ENCODE measurements at places on chromosomes 7 and 10.

GRCh38 chr7:142632271-142633134 lies 116.8 kb upstream of the PRSS1 start:
- peak; percentile 39 for DNase-seq

GRCh38 chr10:49404321-49404878 lies 8.5 kb upstream of the DRGX start:
- DNase-seq = no peak

- DNase-seq = no peak
Measured at GRCh38 chr7:55307123-55307916, 57.8 kb upstream of the LANCL2 start.

DNA sequence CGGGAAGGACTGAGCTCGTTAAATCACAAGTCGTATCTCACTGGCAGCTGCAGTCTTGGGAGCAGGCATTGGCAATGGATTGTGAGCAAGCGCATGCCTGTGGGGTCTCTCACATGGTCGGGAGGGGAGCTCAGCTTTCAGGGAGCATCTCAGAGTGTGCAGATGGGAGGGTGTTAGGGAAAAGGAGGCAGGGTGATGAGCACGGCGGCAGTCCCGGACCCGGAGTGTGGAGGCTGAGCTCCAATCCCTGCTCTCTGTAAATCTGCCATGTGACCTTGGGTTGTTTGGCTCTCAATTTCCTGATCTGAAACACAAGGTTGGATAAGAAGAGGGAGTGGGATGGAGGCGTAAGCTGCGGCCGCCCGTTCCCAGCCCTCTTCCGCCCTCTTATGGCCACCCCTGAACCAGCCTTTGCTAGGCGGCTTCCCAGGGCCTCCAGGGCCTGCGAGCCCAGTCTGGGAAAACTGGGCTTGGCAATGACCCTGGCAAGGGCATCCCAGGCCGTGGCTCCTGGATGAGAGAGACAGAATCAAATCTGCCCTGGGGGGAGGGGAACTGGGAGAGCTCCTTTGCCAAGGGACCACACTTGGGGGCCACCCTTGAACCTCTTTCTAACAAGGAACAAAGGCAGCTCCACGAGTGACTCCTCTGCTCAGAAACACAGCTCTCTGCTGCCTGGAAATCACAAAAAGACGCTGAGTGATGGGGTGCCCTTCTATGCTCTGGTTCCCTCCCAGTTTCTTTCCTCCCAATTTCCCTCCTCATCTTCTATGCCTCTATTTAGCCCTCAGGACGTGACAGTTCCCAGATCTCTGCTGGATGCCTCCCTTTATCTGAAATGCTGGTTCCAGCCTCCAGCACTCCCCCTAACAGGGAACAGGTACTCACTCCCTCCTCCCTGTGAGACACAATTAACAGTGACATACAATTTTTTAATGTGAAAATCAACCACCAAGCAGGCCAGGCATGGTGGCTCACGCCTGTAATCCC lies 41.7 kb upstream of the LOXL4 start:
- peak; percentile 81 for DNase-seq

- DNase-seq = no peak
Measured at GRCh38 chr7:26284995-26285632, 6.5 kb upstream of the SNX10 start.

DNA sequence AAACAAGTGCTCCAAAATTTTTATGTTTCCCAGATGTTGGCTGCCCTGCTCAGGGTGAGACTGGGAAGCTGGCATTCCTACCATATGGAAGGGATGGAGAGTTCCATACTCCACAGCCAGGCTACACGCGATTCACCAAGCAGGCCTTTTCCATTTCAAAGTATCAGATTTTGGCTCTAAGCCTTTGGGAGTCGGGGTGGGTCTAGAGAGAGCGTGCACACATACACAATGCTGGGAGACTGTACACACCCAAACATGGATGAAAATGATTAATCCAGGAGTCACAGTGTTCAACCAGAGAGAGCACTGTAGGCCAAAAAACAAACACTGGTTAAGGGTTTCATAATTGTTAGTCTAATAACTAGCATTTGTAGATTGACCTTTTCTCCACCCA lies 295.0 kb downstream of the BICC1 start:
- DNase-seq = no peak

- DNase-seq = peak; percentile 64
Measured at GRCh38 chr7:74002474-74003017, 25.4 kb upstream of the ELN start.

- no peak for DNase-seq
Measured at GRCh38 chr10:118511711-118512110, 83.7 kb downstream of the PRLHR start.

GRCh38 chr7:106255246-106255645 lies 29.5 kb downstream of the NAMPT start:
- DNase-seq = no peak

DNA sequence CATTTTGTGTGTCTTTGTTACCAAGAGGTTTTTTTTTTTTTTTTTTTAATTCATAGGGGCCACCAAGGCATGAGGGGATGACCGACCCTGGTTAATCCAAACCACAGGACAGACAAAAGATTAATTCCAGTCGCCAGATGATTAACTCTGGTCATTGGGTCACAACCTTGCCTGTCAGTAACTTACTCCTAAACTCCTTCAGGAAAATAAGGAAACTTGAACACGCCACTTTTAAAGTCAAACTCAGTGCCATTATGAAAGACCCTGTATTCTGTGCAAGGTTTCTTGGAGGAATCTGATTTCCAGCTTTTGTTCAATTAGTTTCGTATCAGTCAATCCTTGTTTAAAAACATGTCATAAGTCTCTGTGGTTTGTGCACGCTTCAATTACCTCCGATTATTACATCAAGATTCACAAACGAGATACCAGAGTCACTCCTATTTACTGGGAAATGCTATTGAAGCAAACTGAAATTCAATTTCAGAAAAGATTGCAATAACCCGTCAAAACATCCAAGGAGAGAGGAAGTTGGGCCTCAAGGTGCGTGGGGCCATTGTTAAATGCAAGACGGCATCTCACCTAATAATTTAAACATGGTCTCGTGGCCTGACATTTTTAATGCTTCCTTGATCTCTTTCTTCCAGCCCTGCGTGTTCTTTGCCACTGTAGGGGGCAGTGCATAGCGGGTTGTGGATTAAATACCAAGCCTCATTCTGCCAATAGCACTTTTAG lies 44.0 kb downstream of the NRP1 start:
- DNase-seq = no peak

DNA sequence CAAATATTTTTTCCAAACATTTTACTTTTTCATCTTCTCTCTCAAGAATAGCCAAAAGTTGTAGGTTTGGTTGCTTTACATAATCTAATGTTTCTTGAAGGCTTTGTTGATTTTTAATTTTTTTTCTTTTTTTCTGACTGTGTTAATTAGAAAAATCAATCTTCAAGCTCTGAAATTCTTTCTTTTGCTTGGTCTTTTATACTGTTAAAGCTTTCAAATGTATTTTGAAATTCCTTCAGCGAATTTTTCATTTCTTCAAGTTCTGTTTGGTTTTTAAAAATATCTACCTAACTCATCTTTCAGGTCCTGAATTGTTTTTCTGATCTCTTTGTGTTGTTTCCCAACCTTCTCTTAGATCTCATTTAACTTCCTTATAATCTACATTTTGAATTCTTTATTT lies 109.3 kb downstream of the SLC25A40 start:
- no peak for DNase-seq

- DNase-seq = peak; percentile 48
Measured at GRCh38 chr10:30493609-30494530, 59.9 kb downstream of the MAP3K8 start.

DNA sequence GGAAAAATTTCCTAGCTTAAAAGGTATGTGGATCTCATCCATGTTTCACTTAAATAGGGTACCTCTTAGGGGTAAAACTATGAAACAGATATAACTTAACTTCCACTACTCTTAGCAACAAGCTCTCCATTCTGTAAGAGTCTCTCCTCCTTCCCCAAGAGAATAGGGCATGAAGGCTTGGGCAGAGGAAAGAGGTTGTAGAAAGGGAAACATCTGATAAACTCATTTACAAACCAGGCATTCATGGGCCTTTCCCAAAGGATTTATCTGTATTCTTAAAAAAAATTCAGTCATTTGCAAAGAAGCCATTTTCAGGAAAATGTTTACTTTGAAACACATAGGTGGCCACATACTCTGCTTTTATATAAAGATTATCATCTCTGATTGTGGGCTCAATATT lies 82.7 kb downstream of the SEMA3A start:
- no peak for DNase-seq

DNA sequence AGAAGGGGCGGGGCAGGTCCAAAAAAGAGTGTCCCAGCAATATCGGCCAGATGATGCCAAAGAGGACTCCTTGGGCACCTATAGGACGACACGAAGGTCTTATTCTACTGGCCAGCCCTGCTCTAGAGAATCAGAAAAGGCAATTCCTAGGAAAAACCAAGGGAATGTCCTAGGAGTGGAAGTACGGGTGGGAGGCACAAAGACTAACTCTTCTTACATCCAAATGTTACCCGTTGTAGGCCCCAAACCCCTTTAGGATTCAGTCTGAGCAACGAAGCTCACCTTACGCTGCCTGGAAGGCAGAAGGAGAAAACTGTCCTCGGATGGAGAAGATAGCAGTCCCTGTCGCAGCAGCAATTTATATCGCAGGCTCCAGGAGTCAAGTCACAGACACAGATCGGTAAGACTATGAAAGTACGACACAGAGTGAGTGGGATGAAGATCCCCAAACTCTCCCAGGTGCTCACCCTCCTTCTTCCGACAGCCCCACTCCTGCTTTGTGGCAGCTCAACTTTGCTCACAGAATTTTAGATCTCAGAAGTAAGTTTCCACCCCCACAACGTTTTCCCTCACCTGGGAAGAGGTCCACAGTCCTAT lies 558 bp downstream of the TCTN3 start:
- no peak for DNase-seq

GRCh38 chr10:91953600-91954160 lies 30.1 kb downstream of the BTAF1 start:
- DNase-seq = no peak

- no peak for DNase-seq
Measured at GRCh38 chr10:62501547-62501946, 127.4 kb downstream of the ZNF365 start.

- no peak for DNase-seq
Measured at GRCh38 chr7:30183749-30184369, 49.1 kb downstream of the MTURN start.

- no peak for DNase-seq
Measured at GRCh38 chr10:58734664-58735063, 222.0 kb downstream of the BICC1 start.

DNA sequence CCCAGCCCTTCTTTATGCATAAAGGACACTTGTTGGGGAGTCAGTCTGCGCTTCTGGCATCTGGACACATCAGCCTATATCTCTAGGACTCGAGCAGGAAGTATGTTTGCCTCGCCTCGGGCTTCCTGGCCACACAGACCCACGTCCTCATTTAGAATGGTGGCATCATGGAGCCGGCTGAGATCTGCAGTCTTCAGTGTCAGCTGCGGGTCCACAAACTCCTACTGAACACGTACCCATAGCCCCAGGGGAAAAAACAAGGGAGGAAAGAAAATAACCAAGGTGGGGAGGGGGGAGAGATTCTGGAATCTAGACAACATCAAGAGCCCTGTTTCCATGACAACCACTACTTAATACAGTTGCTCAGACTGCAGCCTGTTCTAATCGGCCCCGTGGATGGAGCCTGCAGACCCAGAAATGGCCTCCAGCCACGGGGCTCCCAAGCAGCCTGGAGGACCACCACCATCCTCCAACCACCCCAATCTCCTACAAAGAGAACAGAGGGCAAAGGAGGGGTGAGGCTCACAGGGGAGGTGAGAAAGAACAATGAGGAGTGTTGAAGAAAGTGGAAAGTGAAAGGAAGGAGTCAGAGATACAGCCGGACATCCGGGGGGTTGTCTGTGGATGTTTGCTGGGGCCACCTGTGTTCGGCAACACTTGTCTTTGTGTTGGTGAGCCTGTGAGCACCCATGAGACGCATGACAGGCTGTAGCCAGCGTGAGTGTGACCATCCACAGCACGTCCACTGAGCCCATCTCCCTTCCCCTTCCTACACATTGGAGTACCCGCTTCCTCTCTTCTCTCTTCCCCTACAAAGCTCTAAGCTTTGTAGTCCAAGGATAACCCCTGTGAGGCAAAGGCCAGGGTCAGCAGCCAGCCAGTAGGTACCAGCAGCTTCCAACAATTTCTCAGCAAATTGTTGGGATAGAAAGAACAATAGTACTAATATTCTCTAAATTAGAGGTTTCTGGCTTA lies 141.0 kb downstream of the PLXNA4 start:
- DNase-seq = no peak

DNA sequence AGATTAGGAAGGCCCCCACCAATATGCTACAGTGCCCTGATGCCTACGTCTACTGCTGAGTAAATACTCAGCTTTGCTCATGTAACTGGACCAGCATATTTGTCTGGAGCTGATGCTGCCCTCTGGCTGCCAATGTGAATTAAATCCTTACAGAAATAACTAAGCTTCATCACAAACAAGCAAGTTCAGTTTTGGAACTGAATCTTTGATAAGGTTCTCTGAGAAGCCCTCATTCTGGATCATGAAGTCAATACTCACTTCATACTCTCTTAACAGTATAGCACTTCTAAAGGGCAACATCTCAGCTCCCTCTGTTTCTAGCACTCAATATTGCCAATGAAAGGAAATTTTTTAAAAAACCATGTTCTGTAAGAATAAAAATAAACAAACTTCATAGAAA lies 246.7 kb downstream of the ETV1 start:
- DNase-seq = peak; percentile 25

- no peak for DNase-seq
Measured at GRCh38 chr7:17646253-17646956, 293.9 kb downstream of the SNX13 start.

- DNase-seq = no peak
Measured at GRCh38 chr10:90352288-90352687, 505.6 kb downstream of the HTR7 start.

- no peak for DNase-seq
Measured at GRCh38 chr7:13742126-13742525, 247.3 kb downstream of the ETV1 start.

GRCh38 chr10:119700321-119700954 lies 25.4 kb upstream of the INPP5F start:
- no peak for DNase-seq

- DNase-seq = no peak
Measured at GRCh38 chr10:72329290-72330068, 25.2 kb downstream of the DNAJB12 start.

DNA sequence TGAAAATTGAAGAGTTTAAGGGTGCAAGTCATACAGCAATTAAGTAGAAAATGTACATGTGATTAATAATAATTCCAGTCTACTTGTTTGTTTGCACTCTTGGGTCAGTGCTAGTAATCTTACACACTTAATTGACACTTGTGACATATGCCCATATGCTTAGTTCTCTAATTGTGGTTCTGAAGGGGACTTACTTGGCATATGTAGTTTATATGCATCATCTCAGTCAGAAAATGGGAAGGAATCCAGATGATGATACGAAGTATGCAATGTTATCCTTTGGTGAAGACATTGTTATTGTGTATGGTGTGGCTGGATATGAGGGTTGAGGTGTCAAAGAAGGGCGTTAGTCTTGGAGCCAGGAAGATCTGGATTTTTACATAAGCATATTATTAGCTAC lies 193.5 kb upstream of the HDAC9 start:
- no peak for DNase-seq

DNA sequence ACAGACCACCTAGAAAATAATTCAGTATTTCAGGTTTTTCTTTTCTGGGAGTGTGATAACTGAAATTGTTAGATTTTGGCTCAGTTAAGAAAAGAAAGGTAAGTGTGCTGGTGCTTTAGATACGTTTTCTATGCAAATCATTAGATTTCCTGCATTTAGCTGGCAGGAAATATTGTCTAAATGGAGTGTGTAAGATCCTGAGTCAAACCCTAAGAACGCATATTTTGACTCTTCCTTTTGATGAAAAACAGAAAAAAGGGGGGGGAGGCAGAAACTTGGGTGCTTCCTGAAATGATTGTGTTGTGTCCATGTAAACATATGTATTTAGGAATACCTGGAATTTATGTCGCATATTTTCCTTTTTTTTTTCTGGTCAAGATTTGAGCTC lies 1.2 kb downstream of the GRK5 start:
- DNase-seq = no peak
